Astrocyte (in vitro differentiated cells and primary cell): ENCODE measurements at places on chromosomes 11 and 22. TPM values are rescaled to one million over a fixed set of nuclear protein-coding genes. Genes with fewer than 3 reads are reported as not detected.

ZNHIT2 gene
- 8.1 and 10.0 TPM in 2 replicates for total RNA-seq

RAG1 gene
- total RNA-seq, result 2.0 and 3.2 TPM in 2 replicates

PANX2 gene
- 2.3 and 2.8 TPM in 2 replicates for total RNA-seq

ART1 gene
- total RNA-seq, result not detected in 2 replicates

APOBEC3A gene
- not detected in 2 replicates for total RNA-seq

DNA sequence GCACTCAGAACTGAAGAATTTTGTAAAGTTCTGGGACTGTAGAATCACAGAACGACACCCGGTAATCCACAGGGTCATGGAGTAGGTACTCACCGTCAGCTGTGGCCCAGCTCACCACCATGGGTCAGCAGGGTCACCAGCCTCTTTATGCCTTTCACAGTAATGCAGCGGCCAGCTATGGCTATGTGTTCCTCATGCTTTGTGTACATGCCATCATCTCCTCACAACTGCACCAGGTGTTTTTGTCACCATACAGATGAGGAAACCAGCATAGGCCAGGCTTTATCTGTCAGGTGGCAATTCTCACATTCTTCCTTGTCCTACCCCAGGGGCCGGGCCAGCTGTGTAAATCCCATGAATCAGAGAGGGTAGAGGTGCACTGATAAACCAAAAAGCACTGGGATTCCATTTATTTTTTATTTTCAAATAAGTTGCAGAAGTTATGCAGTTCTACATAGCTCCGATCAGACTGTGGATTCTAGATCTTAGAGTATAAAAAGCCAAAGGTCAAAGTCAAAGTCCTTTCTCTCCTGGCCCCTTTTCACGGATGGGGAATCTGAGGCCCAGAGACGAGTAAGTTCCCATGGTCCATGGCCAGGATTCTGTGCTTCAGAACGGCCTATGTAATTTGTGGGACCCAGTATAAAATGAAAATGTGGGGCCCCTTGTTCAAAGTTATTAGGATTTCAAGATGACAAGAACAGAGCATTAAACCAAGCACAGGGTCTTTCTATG lies 17.5 kb downstream of the TSKU start:
- no peaks in the 10 kb centered on the region for H3K27me3 ChIP-seq
- no peak overlapping the region for H3K4me3 ChIP-seq
- no peaks in the 10 kb centered on the region for H3K36me3 ChIP-seq
- no peak overlapping the region for H3K27ac ChIP-seq
- DNase-seq, result no peak

DNA sequence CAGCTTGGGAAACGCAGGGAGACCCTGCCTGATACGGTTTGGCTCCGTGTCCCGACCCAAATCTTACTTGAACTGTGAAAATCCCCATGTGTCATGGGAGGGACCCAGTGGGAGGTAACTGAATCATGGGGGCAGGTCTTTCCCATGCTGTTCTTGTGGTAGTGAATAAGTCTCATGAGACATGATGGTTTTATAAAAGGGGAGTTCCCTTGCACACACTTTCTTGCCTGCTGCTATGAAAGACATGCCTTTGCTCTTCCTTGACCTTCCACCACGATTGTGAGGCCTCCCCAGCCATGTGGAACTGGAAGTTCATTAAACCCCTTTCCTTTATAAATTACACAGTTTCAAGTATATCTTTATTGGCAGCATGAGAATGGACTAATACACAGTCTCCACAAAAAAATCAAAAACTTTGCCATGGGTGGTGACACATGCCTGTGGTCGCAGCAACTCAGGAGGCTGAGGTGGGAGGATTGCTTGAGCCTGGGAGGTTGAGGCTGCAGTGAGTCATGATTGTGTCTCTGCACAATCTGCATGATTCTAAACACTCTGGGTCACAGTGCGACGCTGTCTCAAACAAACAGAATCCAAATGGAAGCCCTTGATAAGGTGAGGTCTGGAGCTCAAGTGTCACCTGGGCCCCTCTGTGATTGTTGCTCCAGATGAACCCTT lies 34.9 kb downstream of the SYN3 start:
- no peak overlapping the region for H3K4me3 ChIP-seq
- no peak overlapping the region for H3K27ac ChIP-seq
- peaks cover 4% of the 10 kb centered on the region for H3K27me3 ChIP-seq
- H3K36me3 ChIP-seq, result no peaks in the 10 kb centered on the region
- DNase-seq, result no peak
- H3K4me1 ChIP-seq, result no peaks in the 10 kb centered on the region

DNA sequence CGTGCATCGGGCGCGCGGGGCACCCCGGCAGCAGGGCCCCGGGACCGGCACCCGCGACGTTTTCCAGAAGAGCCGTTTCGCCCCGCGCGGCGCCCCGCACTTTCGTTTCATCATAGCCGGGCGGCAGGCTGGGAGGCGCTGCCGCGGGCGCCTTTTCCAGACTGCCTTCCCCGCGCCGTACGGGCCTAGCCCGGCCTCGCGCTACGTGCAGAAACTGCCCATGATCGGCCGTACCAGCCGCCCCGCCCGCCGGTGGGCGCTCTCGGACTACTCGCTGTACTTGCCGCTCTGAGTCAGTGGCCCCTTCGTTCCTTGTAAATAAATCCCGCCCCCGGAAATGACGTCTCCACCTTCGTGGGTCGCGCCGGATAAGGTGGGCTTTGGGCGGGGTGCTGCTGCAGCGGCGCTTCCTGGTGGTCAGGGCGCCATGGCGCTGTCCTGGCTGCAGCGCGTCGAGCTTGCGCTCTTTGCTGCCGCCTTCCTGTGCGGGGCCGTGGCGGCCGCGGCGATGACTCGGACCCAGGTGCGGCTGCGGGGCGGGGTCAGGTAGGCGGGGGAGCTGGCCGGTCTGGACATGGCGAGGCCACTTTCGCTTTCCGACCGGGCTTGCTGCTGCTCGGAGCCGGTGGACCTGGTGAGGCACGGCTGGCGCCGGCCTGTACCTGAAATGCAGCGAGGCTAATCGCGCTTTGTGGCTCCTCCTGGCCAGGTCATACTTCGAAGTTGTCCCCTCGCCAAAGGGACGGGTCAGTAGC lies at the start of gene TMEM179B:
TSS of gene TMEM179B (plus strand) at position 398 of the 755 bp plus-strand sequence. CDS start at position 428, 30 bp downstream.
- H3K27me3 ChIP-seq, result no peaks in the 10 kb centered on the region
- peak; percentile 95 for DNase-seq
- peak within 1 kb of the TSS; percentile 90 for H3K27ac ChIP-seq
- H3K4me1 ChIP-seq, result peaks cover 27% of the 10 kb centered on the region
- peaks cover 5% of the 10 kb centered on the region for H3K36me3 ChIP-seq

- H3K27ac ChIP-seq, result no peak overlapping the region
- H3K27me3 ChIP-seq, result peaks cover 19% of the 10 kb centered on the region
- peak; percentile 70 for DNase-seq
- H3K4me1 ChIP-seq, result peaks cover 6% of the 10 kb centered on the region
Observed at GRCh38 chr11:19777377-19778102, 64.9 kb downstream of the NAV2 start.

DNA sequence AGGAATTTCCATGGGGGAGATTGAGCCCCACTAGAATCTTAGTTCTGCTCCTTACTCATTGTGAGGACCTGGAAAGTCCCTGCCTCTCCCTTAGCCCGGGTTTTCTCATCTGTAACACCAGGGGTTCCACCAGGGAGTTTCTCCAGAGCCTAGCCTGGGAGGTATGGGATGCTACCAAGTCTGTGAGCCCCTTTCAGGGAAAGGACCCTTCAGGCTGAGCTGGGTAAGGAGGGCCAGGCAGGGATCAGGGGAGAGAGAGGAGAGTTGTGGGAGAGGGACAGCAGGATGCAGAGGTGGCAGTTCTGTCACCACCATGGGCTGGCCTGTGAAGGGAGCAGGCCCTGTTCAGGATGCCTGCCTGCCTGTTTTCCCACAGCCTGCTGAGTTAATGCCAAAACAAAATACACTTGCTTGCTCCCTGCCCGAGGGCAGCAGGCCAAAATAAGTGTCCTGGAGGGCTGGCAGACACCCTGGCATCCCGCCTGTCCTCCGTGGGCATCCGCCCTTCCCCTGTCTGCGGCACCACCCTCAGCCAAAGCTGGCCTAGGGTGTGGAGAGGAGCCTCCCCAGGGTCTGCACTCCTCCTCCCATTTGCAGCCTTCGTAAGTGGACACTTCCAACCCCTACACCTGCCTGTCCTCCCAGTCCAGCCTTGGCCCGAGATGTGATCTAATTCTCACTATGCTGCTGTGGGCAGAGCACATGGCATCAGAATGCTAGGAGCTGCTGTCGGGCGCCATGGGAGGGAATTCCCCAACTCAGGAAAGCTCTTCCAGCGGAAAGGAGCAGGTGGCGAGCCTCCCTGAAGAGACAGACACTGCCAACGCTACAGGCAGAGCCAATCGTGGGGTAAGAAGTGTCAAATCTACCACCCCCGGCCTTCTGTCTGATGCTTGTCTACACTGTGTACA lies 5.9 kb upstream of the FCHSD2 start:
- H3K36me3 ChIP-seq, result no peaks in the 10 kb centered on the region
- no peak overlapping the region for H3K27ac ChIP-seq
- H3K4me3 ChIP-seq, result no peak overlapping the region
- no peak for DNase-seq

DNA sequence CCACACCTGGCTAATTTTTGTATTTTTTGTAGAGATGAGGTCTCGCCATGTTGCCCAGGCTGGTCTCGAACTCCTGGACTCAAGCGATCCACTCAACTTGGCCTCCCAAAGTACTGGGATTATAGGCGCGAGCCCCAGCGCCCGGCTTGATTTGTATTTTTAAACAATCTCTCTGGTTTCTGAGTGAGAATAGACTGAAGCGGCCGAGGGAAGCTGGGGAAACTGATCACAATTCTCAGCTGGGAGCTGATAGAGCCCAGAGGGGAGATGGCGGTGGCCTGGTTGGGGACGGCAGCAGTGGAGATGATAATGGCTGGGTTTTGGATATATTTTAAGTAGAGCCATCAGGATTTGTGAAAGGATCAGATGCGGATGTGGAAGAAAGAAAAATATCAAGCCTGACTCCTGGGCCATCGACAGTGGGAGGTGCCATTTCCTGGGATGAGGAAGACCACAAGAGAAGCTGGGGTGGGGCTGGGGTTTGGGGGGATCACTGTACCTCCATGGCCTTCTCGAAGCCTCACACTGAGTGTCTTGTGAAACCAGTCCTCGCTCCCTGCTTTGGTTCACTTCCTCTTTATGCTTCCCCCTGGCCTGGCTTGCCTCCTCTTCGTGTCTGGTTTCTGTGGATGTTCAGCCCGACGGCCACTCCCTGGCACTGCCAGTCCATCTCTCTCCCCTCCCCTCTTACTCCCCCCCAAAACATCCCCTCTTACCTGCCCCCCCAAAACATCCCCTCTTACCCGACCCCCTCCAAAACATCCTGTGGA lies 51.9 kb downstream of the IGLL1 start:
- H3K27ac ChIP-seq, result no peak overlapping the region
- H3K4me1 ChIP-seq, result no peaks in the 10 kb centered on the region
- no peak for DNase-seq
- no peaks in the 10 kb centered on the region for H3K36me3 ChIP-seq

GRCh38 chr22:20750461-20751184 lies 23.3 kb upstream of the SERPIND1 start:
- H3K4me3 ChIP-seq, result peak overlapping the region; percentile 23
- peak overlapping the region; percentile 62 for H3K27ac ChIP-seq
- peaks cover 33% of the 10 kb centered on the region for H3K4me1 ChIP-seq
- no peaks in the 10 kb centered on the region for H3K27me3 ChIP-seq
- peaks cover 7% of the 10 kb centered on the region for H3K36me3 ChIP-seq

GRCh38 chr22:42969348-42969975 lies 45.5 kb downstream of the PACSIN2 start:
- peaks cover 10% of the 10 kb centered on the region for H3K4me1 ChIP-seq
- H3K4me3 ChIP-seq, result no peak overlapping the region
- DNase-seq, result peak; percentile 95
- H3K27me3 ChIP-seq, result no peaks in the 10 kb centered on the region
- peaks cover 2% of the 10 kb centered on the region for H3K36me3 ChIP-seq
- peak overlapping the region; percentile 59 for H3K27ac ChIP-seq

DNA sequence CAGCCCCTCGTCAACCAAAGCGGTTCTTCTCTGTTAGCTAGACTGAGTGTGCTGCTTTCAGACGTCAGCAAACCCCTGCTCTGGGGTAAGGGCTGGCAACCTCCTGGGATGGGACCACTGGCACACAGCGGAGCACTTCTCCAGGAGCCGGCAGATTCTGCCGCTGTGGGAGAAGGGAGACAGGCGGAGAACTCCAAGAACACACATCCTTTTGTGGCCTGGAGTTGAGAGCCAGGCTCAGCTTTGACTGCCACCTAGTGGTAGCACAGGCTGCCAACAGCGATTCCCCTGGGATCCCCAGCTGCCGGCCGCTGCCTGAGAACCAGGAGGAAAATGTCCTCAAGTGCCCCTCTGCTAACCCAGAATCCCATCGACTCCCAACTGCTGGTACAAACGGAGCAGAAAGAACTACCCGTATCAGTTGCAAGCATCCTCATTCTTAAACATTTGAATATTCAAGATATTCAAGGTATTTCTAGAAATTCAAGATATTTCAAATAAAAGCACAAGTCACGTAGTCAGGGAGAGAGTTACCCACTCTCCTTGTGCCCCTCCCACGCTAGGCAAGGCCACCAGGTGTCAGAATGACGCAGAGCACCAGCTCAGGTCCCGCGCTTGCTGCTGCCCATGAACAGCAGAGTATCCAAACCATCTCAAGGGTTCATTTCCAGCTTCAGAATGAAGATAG lies 4.9 kb downstream of the LTO1 start:
- no peak overlapping the region for H3K4me3 ChIP-seq
- H3K27me3 ChIP-seq, result no peaks in the 10 kb centered on the region
- no peak overlapping the region for H3K27ac ChIP-seq
- H3K4me1 ChIP-seq, result peaks cover 14% of the 10 kb centered on the region

DNA sequence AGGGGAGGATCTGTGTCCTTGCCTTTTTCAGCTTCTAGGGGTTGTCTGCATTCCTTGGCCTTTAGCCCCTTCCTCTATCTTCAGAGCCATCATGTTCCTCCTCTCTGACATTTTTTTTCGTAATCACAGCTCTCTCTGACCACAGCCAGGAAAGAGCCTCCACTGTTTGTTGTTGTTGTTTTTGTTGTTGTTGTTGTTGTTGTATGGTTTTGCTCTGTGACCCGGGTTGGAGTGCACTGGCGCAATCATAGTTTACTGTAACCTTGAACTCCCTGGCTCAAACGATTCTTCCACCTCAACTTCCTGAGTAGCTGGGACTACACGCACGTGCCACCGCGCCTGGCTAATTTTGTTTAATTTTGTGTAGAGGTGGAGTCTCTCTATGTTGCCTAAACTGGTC lies 55.3 kb upstream of the KCNQ1OT1 start:
- DNase-seq, result no peak
- H3K27ac ChIP-seq, result no peak overlapping the region
- peaks cover 9% of the 10 kb centered on the region for H3K27me3 ChIP-seq
- H3K4me1 ChIP-seq, result peaks cover 17% of the 10 kb centered on the region
- no peak overlapping the region for H3K4me3 ChIP-seq

DNA sequence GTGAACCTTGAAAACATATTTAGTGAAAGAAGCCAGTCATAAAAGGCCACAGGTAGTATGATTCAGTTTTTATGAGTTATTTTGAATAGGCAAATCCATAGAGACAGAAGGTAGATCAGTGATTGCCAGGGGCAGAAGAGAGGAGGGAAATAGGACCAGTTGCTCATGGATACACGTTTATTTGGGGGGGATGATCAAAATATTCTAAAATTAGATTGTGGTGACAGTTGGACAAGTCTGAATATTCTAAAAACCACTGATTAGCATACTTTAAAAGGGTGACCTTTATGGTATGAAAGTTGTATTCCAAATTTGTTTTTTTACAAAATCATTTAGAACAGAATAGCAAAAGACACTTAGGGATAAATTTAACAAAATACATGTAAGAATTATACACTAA lies 28.6 kb downstream of the QSER1 start:
- H3K4me3 ChIP-seq, result no peak overlapping the region
- H3K4me1 ChIP-seq, result peaks cover 4% of the 10 kb centered on the region
- no peaks in the 10 kb centered on the region for H3K36me3 ChIP-seq
- H3K27me3 ChIP-seq, result no peaks in the 10 kb centered on the region
